ENCODE measurements at places on chromosomes 13 and 19.

- no peak for DNase-seq
Measured at GRCh38 chr19:1486720-1487575, 3.2 kb downstream of the PCSK4 start.

- no peak for DNase-seq
Measured at GRCh38 chr19:36112678-36113077, 1.7 kb downstream of the OVOL3 start.

DNA sequence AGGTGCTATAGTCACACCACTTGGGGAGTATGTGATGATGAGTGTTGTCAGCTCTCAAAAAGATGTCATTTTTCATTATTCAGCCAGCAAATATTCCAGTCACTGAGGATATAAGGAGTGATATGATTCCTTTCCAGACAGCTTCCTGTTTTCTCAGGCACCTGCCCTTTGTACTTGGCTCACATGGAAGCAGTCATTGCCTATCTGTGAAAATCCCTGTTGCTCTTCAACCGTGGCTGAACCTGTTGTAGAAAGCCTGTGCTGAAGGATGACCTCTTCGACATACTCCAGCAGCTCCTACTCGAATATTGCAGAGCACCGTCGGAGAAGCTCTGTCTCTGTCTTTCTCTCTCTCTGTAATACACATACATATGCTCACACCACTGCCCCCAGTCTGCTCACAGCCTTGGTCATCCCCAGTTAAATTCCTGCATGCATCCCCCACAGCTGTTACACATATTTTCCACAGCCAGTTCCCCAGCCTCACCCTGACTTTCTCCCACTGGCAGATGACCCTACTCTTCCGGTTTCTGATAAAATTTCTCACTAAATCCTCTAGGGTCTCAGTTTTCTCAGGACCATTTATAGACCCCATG lies 204.2 kb upstream of the ARGLU1 start:
- peak; percentile 9 for DNase-seq

DNA sequence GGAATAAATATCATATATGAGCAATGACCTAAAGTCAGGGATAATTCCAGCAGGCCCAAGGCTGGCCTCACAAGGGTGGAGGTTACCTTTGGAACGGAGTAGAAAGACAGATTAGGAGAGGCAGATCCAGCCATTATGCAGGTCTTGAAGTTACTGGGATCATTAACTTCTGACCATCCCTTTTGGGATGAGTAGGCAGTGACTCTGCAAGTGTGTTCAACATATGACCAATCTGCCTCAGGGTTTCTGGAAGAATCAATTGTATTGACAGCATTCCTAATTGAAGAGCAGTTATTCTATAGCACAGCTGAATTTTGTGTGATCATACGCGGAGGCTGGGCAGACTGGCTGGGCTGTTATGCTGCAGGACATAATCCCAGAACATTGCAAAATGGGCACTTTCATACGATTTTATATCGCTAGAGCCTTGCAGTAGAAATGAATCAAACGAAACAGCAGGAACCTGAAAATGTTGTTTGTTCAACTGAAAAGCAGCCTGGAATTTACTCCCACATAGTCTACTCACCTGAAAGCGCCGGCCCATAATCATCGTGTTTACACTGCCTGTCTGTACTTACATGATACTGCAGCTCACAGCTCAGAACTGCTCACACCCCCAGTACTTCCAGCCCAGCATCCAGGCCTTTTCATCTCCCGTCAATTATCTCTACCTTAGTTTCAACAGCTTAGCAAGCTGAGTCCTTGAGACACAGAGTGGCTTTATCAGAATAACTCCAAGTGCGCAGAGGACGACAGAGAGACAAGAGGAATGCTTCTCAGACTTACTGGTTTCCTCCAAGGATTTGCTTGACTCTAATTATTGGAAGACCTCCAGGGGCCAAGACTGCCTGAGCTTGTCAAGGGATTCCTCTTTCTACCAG lies 556.1 kb downstream of the EFNB2 start:
- DNase-seq: peak; percentile 40

DNA sequence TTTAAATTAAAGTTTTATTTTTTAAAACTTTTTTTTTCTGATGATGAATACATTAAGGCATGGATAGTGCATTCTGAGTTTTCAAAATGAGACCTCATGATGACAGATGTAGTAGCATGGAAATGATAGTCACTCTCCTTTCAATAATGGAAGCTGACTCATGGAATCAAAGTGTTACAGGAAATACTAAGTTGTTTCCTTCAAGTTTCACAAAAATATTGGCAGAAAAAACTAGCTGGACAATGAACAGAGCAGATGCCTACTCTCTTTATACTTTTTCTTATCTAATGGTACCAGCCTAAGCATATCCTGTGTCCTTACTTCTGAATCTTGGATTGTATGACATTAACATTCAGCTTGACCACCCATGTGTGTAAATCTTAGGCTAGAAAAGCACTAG lies 1337.3 kb downstream of the PCDH9 start:
- no peak for DNase-seq

DNA sequence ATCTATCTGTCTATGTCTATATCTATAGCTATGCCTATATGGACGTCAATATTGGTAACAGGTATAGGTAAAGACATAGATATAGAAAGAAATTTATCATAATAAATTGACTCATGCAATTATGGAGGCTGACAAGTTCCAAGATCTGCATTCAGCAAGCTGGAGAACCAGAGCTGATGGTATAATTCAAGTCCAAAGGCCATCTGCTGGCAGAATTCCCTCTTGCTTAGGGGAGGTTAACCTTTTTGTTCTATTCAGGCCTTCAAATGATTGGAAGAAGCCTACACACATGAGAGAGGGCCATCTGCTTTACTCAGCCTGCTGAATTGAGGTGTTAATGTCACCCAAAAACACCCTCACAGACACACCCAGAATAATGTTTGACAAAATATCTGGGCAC lies 10.8 kb downstream of the RASL11A start:
- no peak for DNase-seq

DNA sequence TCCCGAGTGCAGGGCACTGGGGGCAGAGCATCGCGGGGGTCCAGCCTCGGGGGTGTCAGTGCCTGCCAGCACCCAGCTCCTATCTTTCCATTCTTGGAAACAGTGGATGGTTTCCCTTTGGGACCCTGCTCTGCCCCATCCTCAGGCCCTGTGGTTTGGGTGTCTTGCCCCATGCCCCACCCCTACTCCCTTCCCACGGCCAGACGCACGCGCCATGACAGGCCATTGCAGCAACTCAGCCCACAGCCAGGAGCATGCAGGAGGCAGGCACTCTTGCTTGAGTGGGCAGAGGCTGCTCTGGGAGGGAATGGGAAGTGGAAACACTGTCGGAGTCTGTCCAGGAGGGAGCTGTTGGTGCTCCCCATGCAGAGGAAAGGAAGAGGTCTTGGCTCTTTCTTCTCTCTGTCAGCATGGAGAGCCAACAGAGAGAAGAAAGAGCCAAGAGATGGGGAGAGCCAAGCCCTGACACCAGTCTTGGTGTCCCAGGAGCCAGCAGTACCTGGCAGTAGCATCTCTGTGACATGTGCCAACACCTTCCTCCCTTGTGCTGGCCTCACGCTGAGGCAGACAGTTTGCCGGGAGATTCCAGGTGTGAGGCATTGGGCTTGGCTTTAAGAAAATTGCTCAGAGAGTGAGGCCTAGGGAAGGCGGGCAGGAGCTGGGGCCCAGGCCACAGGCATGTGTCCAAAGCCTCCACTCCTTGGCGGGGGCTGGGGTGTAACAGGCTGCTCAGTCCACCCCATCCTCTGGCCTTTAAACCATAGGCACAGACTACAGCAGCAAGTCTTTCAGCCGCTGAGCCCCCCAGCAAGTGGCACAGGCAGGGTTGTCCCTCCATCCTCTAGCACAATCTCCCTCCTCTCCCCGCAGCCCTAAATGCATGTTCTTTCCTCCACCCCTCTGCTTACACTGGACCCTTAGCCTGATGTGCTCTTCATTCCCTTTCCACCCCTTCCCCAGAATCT lies 86.7 kb upstream of the UQCRFS1 start:
- DNase-seq: no peak

GRCh38 chr19:44811122-44811419 lies 2.2 kb downstream of the BCAM start:
- no peak for DNase-seq

- no peak for DNase-seq
Measured at GRCh38 chr13:31588893-31589292, 150.4 kb upstream of the RXFP2 start.

GRCh38 chr13:46641274-46642081 lies 88.5 kb downstream of the LRCH1 start:
- DNase-seq: no peak

GRCh38 chr19:1540365-1540925 lies 16.6 kb downstream of the PLK5 start:
- peak; percentile 28 for DNase-seq

DNA sequence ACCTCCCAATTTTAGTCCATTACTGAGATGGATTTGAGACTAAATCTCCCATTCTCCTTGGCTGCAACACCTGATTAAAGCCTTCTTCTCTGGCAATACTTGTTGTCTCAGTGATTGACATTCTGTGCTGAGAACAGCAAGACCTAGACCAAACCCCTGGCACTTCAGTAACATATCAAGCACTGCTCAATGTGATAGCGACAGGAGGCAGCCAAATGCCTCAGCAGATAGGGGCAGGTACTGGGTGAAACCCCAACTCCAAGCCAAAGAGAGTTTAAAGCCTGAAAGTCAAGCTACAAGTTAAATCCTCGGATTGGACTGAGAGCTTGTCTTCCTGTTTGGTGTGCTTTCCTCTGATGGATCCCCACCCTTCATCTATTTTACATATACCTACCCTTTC lies 52.7 kb downstream of the STARD13 start:
- DNase-seq: no peak

GRCh38 chr19:2625434-2625833 lies 77.1 kb downstream of the GNG7 start:
- DNase-seq: peak; percentile 86

DNA sequence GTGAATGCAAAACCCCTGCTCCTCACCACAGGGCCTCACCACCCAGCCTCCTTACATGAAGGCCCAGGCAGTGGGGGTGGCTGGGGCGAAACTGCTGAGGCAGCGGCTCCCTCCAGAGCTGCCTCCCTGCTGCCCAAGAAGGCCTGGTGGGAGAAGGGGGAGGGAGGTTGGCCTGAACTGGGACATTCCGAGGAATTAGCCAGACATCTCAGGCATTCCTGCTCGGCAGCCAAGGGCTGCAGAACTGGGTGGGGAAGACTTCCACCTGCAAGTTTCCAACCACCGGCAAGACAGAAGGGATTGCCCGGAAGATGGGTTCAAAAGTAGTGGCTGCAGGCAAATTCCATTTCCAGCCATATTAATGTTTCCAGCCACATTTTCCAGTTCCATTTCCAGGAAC lies 2.3 kb upstream of the PSPN start:
- DNase-seq: no peak

DNA sequence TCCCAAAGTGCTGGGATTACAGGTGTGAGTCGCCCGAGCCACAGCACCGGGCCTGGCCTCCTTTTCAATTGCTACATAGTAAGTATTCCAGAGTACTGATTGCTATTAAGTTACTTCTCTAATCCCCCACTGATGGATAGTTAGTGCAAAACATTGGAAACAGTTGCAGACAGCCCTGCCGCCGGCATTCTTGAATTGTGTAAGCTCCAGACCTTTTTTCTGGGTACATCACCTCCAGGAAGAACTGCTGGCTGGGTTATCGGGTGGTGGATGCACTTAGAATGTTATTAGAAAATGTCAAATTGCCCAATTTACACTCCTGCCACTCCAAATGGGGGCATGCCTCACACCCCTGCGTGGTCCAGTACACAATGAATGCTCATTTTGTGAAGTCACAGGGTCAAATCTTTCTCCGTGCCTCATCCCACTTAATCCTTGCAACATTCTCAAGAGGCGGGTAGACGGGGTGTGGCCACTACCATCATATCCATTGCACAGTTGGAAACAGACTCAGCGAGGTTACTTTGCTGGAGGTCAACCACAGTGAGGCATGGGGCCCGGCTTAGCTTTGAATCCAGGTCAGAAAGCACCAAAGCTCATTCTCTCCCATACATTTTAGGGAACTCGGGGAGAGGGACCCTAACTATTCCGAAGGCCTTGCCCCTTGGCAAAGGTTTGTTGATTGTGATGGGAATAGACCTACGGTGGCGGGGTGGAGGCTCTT lies 1.0 kb upstream of the KDM4B start:
- no peak for DNase-seq

- DNase-seq: no peak
Measured at GRCh38 chr13:93882086-93882651, 597.3 kb downstream of the DCT start.

DNA sequence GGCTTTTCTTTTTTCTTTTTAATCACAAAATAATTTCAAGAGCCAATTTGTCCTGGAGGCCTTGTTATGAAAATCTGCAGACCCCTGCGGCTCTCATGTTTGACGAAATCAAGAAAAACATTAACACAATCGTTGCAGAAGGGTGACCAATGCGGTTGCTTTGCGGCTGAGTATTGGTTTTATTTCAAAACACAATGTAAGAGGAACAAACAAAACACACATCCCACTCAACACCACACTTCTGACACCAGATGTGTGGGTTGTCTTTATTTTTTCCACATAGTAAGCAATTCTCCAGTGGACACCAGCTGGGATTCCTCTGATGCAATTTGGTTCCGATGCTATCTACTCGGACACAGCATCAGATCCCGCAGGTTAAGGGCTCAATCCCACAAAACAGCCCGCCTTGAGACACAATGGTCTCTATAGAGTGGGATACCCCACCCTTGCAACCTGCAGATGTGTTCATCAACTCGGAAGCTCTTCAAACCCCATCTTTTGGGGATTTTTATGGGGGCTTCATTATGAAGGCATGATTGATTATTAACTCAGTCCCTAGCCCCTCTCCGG lies 21.9 kb upstream of the CCDC124 start:
- DNase-seq: no peak

GRCh38 chr13:51043310-51043709 lies 67.8 kb downstream of the C13orf42 start:
- DNase-seq: no peak

DNA sequence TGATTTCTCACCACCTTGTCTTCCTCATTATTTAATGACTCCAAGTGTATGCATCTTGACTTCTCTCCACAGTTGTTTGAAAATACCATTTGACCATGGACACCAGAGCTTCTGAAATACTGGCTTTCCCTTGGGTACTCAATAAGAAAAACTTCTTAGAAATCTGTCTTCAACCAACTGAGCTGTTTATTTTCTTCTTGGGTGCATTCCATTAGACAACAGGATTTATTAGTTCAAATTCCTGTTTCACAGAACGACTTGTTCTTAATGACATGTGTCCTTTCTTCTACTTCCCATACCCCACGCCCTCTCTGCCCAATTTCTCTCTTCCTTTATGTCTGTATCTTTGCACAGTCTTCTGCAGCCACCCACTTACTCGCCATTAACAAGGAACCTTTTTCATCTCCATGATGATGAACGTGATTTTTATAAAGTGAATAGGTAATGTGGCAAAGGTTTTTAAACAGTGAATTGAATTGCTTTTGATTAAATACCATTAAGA lies 11.3 kb upstream of the ITM2B start:
- DNase-seq: no peak

GRCh38 chr19:55080968-55081769 lies 5.5 kb downstream of the EPS8L1 start:
- peak; percentile 95 for DNase-seq

DNA sequence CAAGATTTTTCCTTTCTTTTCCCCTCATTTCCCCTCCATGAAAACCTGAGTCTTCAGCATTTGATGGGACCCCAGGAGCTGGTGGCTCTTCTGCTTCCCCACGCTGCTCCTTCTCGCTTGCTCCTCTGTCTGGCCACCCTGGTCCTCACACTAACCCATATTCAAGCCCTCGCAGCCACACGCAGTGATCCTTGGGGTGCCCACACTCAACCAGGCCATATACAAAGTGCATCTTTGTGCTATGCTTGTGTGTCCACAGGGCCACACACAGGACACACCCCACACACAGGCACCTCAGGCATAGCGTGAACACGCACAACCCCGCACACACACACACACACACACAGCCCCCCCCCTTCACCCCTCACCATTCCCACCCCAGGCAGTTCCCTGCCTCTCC lies 132.1 kb downstream of the URI1 start:
- peak; percentile 11 for DNase-seq

All from left lung (tissue), 14 donors.